ENCODE measurements at places on chromosomes 6 and 20.

GRCh38 chr6:145045582-145045981, 689.7 kb downstream of the EPM2A start:
- DNase-seq: no peak

GRCh38 chr6:145241039-145241438, 494.3 kb downstream of the EPM2A start:
- DNase-seq: peak; percentile 24

DNA sequence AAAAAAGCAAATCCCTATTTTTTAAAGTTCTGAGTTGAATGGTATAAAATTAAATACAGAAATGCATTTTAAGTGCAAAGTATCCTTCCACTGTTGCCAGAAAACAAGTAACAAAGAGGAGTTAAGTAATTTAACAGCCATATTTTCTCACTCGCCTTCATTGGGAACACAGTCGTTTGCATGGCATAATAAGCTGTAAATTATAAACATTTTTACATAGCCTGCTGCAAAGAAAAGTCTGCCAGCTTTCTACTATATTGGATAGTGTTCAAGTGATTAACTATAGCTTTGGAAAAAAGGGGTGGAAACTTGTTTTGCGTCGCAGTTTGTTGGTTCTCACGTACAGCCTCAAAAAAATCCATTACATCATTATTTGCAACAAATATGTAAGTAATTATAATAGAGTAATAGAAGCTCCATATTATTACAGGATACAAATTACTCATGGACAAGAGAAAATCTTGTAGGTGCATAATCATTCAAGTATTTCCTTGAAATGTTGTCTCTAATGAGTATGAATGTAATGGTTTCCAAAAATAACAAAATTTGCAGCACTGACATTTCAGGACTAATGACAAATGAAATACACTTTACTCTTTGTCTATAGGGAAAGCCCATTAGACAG, 139.3 kb downstream of the PDSS2 start:
- DNase-seq: peak; percentile 31

DNA sequence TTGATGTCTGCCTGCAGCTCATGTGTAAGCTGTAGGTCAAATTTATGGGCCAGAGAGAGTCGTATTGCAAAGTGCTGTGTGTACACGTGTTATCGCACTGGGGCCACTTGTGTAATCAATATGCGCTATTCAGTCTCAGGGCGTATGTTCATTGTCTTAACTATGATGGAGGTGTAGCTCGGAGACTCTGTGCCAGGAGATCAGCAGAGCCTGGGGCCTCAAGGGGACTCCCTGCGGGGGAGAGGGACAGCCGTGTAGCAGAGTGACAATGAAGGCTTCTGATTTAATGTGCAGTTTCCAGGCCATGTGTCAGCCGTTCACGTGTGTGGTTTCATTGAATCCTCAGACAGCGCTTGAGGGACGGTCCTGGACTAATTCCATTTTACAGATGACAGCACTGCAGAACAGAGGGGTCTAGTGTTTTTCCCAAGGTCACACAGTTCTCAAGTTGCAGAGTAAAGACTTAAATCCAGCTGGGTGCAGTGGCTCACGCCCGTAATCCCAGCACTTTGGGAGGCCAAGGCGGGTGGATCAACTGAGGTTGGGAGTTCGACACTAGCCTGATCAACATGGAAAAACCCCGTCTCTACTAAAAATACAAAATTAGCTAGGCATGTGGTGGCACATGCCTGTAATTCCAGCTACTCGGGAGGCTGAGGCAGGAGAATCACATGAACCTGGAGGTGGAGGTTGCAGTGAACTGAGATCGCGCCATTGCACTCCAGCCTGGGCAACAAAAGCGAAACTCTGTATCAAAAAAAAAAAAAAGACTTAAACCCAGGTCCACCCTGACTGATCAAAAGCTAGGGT, 242.5 kb downstream of the PREX1 start:
- DNase-seq: no peak

DNA sequence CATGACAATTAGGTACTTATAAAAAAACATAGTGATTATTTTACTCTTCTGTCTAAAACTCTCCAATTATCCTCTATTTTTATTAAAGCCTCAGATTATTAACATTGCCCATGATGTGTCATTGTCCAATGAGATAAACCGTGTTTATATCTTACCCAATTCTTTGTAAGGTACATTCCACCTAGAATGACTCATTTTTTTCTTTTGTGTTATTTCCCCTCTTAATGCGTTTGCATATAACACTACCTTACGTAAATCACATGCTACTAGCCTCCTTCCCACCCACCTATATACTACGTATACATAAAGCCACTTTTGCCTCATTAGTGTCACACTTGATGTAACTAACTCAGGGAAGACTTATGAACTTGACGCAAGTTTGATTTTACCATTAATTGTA, 336.3 kb upstream of the PTCHD4 start:
- no peak for DNase-seq

GRCh38 chr6:93412452-93412851, 6.9 kb downstream of the EPHA7 start:
- DNase-seq: no peak

GRCh38 chr6:88561034-88561953, 395.1 kb upstream of the CNR1 start:
- no peak for DNase-seq

GRCh38 chr6:36578431-36578830, 15.7 kb upstream of the SRSF3 start:
- no peak for DNase-seq

- no peak for DNase-seq
Observed at GRCh38 chr20:24490598-24490997, 21.2 kb downstream of the SYNDIG1 start.

DNA sequence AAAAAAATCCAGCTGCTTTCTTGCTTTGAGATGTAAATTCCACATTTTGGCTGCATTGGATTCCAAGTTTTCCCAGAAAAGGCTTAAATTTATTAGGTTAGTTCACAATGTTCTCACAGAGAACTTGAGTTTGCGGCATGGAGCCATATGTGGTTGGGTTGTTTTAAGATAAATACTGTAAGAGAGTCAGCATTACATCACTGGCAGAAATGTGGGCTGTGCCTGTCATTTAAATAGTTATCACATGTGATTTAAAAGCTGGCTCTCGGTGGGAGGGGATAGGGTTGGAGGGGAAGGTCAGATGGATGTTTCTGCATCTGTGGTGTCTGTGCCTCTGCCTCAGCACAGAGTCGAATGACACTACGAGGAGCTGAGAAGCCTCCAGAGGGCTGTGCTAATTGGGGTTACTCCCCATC, 73.8 kb upstream of the SCP2D1 start:
- DNase-seq: peak; percentile 6

GRCh38 chr20:52833901-52834300, 138.3 kb upstream of the TSHZ2 start:
- DNase-seq: no peak

- peak; percentile 76 for DNase-seq
Observed at GRCh38 chr20:15703171-15703911, 869.9 kb downstream of the KIF16B start.

DNA sequence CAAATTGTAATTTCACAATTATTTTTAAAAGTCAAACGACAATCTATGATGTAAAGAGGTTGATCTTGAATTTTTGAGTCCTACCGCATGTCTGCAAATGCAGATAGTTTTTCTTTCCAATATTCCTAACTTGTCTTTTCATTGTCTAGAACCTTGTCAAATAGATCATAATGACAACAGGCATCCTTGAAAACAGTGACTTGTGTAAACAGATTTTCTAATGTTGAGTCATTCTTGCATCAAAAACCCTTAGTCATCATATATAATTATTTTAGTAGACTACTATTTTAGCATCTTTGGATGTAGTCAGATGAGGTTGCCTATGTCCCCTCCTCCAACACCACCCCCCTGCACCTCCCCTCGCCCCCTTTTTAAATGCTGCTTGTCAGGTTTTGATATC, 43.8 kb downstream of the BMP6 start:
- DNase-seq: no peak

DNA sequence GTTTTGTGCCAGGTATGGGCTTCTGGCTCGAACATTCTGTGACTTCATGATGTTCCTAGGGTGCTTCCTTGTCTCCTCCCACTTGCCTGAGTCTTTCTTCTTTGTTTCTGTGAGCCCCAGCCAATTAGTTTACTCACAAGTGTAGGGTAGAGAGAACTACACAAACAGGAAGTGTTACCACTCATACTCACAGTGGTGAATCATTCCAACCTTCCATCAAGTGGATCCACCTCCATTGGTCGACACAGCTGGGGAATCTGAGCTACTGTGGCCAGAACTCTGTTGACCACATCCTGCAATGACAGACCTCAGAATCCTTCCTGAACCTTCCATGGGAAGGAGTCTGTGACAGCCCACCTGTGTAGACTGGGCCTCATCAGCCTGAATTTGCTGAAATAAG, 76.8 kb downstream of the UNC5CL start:
- DNase-seq: peak; percentile 93

- DNase-seq: no peak
Observed at GRCh38 chr20:17852323-17852722, 116.3 kb downstream of the SNX5 start.

- DNase-seq: no peak
Observed at GRCh38 chr20:47055699-47056369, 161.2 kb downstream of the EYA2 start.

DNA sequence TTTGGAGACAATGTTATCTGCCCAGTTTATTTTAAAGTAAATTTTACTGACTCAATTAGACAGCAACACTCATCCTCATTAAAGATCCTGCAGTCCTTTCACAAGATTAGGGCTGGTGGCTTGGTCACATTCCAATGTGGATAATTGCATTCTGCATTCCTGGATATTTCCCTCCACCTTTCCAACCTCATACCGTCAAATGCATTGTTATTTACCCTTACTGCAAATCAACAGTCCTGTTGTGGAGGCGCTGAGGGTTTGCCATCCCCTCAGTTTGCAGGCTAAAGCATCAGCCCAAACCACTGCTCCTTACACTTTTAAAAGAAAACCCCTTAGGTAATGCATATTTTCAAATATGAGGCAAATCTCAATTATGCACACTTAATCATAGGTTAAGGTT, 5.4 kb downstream of the CITED2 start:
- no peak for DNase-seq

DNA sequence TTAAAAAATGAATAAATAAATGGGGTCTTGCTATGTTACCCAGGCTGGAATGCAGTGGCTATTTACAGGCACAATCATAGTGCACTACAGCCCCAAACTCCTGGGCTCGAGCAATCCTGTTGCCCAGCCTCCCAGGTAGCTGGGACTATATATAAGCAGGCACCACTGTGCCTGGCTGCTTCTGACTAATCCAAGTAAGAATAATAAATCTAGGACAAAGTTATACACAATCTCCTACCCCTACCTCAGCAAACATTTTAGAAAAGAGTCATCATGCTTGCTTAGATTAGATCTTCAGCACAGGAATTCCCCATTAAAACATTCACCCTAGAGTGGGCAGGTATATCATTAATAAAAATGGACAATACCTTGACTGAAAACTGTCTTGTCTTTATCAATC, 124.6 kb downstream of the REV3L start:
- DNase-seq: no peak

- DNase-seq: no peak
Observed at GRCh38 chr20:43749734-43750294, 23.0 kb upstream of the GTSF1L start.

- DNase-seq: peak; percentile 43
Observed at GRCh38 chr6:121222656-121223055, 111.6 kb downstream of the TBC1D32 start.

DNA sequence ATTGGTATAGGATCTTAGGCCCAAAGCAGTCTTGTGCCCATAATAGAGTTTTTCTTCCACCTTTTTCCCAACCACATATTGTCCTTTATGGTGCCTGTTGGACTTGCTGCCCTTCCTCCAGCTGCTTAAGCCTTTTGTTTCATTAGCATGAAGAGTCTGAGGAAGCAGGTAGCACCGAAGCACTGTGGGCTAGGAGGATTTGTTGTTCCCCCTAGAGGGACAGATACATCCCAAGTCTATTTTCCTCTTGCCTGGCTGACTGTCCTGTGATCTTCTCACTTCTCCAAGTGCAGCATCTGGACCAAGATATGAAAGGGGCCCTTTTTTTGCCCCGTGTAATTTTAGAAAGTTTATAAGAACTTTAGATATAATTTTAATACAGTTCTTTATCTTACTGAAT, 50.7 kb upstream of the COL10A1 start:
- no peak for DNase-seq

DNA sequence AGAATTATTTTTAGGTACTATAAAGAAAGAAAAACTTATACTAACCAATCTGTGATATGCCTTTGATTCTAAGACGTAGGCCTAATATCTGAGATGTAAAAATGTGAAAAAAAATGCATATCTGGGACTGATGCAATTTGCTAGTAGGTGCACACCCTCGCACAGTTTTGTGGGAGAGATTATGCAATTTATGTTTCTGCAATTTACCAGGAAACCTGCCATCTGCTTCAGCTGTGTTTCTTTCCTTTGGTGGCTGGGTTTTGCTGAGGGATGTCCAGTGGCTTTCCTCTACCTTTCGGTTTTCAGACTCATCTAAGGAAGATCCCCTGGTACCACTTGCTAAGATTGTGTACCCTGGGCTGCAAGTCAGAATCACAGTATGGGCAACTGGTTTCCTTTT, 186.9 kb downstream of the ZFP64 start:
- peak; percentile 69 for DNase-seq

DNA sequence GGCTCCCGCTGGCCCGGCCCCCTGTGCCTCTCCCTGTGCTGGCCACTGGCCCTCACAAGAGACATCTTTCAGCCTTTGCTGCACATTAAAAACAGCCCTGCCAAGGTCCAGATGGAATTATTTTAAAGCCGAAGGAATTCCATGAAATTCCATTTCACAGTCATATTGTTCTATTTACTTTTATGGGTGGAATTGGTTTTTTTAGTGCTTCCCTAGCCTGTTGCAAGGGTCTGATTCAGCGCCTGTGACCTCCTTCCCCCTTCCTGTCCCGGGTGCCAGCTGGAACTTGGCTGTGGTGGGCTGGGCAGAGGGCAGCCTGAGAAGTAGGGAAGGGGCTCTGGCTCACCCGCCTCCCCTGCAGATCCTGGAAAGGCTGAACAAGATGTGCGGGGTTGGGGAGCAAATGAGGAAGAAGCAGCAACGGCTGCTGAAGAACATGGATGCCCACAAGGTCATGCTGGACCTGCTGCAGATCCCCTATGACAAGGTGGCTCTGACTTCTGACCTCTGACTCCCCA, 34.3 kb downstream of the UQCC2 start:
- DNase-seq: peak; percentile 37

GRCh38 chr20:57558614-57559288, 2.2 kb upstream of the PCK1 start:
- DNase-seq: no peak

- no peak for DNase-seq
Observed at GRCh38 chr20:23163562-23163961, 77.4 kb upstream of the CD93 start.

GRCh38 chr6:170435766-170436165, 117.3 kb downstream of the PSMB1 start:
- DNase-seq: no peak

DNA sequence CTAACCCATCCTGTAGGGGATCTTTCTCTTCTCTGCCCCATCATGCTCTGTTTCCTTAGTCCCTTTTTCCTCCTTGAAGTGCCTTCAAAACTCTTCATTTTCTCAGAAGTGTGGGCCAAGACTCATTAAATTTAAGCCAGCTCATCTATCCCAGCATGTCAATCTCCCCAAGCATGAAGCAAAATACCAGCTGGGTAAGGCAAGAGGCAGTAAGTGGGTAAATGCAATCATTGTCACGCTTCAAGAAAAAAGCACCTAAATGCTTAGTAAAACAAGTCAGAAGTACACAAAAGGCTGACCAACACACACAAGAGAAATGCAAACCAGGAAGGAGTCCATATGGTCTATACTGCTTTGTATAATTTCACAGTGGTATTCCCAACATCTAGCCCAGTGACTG, 61.5 kb downstream of the COL12A1 start:
- DNase-seq: no peak
